ENCODE measurements at places on chromosomes 16 and 17. TPM values are rescaled to one million over a fixed set of nuclear protein-coding genes. Genes with fewer than 3 reads are reported as not detected.

- no peak for DNase-seq
These were observed 2.9 kb upstream of the GSDMB start for GRCh38 chr17:39921323-39921722.

DNA sequence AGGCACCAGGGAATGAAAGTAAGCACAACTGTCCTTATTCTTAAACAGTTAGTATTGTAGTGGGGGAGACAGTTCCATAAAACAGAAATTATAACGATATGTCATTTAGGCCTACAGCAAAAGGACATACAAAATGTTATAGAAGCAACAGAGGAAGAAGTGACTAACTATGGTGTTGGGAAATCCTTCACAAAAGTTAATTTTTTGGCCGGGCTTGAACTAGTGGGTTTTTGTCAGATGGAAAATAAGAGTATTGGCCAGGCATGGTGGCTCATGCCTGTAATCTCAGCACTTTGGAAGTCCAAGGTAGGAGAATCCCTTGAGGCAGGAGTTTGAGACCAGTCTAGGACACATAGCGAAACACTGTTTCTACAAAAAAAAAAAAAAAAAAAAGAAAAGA, 127.8 kb downstream of the SSH2 start:
- DNase-seq = no peak

- DNase-seq = peak; percentile 33
These were observed 47.5 kb downstream of the WNT3 start for GRCh38 chr17:46770818-46771560.

DNA sequence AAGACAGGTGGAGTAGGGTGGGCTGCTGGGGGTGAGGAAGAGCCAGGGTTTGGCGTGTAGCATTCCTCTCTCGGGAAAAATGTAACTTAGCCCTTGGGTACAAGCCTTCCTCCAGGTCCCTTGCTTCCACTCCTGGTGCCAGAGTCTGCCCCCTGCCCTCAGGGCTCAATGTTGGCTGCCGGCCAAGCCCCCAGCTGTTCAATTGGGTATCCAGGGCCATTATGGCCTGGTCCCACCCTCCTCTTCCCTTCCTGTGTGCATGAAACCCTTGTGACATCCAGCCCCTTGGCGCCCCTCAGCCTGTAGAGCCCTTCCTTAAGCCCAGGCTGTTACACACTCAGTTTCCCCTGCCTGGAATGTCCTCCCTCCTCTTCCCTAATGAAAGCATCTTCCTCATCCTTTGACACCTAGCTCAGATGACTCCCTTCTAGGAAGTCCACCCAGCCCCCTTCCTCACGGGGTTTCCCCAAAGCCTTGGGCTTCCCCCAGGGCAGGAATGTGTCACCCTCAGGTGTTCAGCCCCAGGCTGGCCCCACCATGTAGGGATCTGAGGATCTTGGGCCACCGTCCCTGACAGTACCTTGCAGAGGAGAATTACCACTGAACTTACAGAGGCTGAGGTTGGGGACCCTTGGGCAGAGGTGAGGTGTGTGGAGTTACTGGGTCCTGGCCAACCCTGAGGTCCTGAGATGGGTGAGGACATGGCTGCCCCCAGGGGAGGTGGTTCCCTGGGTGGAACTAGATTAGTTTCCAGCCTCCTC, 30.0 kb downstream of the B9D1 start:
- DNase-seq = no peak

GRCh38 chr17:27247071-27247957, 46.6 kb upstream of the WSB1 start:
- DNase-seq = peak; percentile 83

The STH gene
- not detected for total RNA-seq

DNA sequence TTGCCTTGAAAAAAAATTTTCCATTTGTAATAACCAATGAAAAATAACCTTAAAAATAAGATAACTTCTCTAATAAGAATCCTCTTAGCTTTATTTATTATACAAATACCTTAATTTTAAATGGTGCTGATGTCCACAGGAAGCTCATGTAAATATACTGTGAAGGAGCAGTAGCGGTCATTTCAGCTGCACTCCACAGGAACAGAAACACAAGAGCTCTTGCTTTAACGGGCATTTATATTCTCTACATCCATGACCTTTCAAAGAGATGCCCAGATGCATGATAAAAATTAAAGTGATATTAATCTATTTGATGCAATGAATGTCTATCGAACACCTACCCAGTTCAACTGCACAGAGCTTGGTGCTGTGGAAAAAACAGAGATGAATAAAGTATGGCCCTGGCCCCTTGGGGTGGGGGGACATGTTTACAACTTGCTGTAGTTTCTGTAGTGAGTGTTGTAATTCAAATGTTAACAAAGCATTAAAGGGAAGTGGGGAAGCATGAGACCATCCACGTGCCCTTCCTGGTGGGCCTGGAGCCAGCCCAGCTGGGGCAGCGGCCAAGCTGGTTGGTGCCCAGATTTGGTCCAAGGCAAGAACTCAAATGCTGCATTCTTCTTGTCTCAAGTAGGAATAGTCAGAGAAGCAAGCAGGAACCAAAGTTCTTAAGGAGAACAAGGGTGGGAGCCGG, 47.9 kb downstream of the IQCK start:
- peak; percentile 38 for DNase-seq

The PEX12 gene
- 2.6 TPM for total RNA-seq

DNA sequence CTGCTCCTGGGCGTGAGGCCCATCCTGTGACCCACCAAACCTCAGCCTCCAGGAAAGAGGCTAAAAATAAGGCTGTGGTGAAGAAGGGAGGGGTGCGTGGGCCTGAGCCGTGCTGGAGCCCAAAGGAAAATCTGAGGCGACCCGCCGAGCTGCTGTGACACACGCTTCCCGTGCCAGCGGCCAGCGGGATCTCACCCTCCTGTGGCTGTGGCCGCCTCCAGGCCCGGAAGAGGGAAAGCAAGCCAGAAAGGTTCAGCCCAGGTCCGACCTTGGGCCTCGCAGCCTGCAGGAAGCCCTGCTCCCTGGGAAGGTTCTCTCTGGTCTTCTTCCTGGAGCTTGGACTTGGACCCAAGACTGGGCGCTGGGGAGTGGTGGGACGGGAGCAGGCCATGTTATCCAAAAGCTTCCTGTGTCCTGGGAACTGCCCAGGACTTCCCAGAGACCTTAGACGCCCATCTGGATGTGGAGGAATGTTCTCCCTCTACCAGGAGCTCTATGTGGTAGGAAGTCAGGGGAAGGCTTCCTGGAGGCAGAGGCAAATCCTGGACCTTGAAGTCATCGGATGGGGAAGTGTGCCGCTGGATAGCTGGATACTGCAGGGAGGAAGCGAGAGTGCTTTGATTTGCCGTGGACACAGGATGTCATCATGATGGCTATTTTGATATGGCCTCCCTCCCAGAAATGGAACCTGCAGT, 11.4 kb downstream of the SPNS2 start:
- no peak for DNase-seq

The KRT32 gene
- total RNA-seq = not detected

DNA sequence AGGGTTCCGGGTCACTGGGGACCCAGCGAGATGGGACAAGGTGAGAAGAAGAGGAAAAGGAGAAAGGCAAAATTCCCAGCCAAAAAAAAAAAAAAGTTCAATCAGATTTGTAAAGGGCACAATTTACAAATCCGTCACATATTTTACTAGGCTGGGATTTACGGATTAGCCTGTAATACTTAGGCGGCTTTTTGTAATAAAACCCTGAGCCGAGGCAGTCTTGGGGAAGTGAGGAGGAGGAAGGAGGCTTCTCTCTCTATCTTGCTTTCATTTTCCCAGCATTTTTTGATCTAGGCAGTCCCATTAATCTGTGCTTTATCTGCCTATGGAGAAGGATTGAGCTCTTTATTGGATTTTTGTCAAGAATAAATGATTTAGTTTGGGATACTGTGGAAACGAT, 130.6 kb upstream of the SDK2 start:
- DNase-seq = no peak

The CNTD1 gene
- not detected for total RNA-seq

DNA sequence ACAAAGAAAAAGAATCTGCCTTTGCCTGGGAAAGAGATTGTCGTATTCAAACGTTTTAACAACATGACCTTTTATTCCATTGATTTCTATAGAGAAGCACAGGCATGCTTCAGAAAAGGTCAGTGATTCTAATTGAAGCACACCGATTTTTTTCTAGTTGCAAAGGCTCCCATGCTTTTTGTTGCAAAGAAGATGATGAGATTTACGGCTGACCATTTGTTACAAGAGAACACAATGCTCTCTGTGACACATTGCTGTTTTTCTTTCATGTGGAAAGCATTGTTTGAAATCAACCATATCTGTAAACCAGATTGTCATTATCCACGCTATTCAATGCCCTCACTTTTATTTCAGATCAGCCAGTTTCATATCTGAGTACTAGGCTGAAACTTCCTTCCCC, 99.8 kb downstream of the NLK start:
- no peak for DNase-seq

The BCAR1 gene
- 110 TPM for total RNA-seq

DNA sequence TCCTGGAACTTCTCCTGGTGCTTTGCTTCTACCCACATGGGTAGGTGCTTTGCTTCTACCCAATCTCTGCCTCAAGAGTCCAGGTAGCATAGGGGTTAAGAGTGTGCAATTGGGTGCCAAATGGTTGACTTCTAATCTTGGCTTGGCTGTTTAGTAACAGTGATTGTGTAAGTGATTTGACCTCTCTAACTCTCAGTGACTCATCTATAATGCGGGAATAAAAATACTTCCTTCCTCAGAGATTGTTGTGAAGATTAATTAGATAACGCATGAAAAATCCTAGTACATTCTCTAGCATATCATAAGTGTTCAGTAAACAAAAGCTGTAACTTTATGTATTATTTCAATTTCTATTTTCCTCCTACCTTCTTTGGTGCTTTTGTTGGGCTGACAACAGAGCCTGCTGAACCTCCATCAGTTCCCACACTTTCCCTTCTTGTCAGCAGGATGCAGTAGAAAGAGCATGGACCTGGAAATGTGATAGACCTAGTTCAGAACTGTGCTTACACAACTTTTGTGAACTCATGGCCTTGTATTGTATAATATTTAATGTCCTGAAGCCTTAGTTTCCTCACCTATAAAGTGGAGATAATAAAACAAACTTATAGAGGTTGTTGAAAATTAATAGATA, 72.9 kb upstream of the SMIM36 start:
- DNase-seq = no peak

DNA sequence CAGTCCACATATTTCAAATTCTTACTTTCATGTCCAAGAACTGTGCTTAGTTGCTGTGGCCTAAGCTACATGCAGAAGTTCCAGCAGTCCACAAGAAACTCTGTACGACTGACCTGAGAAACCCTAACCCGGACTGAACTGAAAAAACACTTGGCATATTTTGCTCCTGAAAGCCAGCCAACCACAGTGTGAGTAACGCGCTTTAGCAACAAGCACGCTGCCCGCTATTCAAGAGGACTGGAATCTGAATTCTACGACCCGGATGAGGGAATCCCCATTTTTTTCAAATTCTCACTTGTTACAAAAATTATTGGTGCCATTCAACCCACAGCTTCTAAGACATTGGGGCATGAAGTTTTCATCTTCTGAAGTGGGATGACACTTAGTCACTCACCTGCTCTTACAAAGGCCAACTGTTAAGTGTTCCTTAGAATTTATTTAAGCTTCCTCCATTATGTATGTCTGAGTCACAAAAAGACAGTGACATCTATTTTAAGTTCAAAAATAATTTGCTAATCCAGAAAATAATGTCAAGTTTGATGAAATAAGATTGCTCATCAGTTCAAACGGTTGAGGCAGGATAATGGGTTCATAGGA, 78.7 kb downstream of the CDYL2 start:
- DNase-seq = no peak

The ZNF385C gene
- total RNA-seq = 0.20 TPM

DNA sequence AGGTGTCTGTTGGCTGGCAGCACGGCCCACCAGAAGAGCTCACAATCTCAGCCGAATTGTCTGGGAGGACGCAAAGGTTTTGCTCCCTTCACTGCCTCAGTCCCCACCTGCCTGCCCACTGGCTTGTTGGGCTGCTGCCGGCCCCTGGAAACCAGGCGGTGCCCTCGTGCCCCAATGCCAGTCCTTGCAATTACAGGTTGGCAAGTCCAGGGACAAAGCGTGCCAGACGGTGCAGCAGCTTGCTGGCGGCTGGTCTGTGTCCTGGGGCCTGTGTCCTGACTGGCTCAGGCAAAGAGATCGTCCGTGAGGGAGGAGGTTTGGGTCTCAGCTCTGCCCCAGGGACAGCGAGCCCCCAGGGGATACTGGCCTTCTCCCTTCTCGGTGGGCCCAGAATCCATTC, 24.6 kb upstream of the SPNS2 start:
- DNase-seq = no peak

The HS3ST3B1 gene
- total RNA-seq = 1.1 TPM

The EFNB3 gene
- total RNA-seq = 0.42 TPM

DNA sequence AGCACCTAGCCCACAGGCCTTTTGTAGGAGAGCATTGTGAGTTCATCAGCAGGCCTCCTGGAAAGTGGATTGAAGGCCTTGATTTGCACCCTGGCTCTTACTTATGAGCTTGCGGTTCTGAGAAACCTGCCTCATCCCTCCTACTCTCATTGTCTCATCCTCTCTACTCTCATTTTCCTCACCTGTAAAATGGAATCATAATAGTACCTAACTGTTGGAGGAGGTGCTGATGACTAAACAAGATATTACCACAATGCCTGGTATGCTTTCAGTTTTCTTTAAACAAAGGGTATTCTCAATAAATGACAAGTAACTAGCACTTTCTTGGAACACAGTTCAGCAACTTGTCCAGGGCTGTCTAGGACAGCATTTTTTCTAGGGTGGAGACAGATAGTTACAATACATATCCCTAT, 243.1 kb upstream of the MAF start:
- DNase-seq = no peak

- no peak for DNase-seq
These were observed 38.5 kb downstream of the MSI2 start for GRCh38 chr17:57294629-57295501.

GRCh38 chr17:5583426-5584382, 605 bp downstream of the NLRP1 start:
- peak; percentile 25 for DNase-seq
